ENCODE measurements at places on chromosomes 12 and 14. TPM values are rescaled to one million over a fixed set of nuclear protein-coding genes. Genes with fewer than 3 reads are reported as not detected.

The SSTR1 gene
- total RNA-seq = not detected

The CFAP251 gene
- total RNA-seq = 0.80 TPM

The ARHGAP9 gene
- 195 TPM for total RNA-seq

The MON2 gene
- 40.3 TPM for total RNA-seq

- no peak for DNase-seq
These were observed 10.7 kb downstream of the BICD1 start for GRCh38 chr12:32117316-32117715.

GRCh38 chr12:120078868-120079267, 37.7 kb downstream of the RAB35 start:
- no peak for DNase-seq

GRCh38 chr14:93089521-93090269, 26.0 kb downstream of the ITPK1 start:
- no peak for DNase-seq

DNA sequence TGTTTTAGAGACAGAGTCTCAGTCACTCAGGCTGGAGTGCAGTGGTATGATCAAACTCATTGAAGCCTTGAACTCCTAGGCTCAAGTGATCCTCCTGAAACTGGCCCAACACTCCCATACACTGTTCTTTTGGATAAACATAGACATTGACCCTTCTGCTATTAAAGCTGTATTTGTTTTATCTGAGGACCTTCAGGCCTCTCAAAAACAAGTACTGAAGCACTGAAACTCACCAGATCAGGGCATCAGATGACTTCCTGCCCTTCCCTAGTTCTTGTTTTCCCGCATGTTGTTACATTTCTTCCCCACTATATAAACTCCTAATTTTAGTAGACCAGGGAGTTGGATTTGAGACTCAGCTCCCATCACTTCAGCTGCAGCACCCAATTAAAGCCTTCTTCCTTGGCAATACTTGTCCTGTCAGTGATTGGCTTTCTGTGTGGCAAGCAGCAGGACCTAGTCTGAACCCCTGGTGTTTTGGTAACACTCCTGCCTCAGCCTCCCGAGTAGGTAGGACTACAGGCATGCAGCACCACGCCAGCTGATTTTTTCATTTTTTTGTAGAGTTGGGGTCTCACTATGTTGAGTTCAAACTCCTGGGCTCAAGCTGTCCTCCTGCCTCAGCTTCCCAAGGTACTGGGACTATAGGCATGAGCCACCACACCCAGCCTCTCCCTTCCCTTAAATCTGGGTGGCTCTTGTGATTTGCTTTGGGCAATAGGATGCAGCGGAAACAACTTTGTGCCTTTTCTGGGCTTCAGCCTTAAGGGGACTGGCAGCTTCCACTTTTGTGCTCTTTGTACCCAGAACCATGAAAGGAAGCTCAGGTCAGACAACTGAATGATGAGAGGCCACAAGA, 12.5 kb upstream of the IFT81 start:
- DNase-seq = no peak

DNA sequence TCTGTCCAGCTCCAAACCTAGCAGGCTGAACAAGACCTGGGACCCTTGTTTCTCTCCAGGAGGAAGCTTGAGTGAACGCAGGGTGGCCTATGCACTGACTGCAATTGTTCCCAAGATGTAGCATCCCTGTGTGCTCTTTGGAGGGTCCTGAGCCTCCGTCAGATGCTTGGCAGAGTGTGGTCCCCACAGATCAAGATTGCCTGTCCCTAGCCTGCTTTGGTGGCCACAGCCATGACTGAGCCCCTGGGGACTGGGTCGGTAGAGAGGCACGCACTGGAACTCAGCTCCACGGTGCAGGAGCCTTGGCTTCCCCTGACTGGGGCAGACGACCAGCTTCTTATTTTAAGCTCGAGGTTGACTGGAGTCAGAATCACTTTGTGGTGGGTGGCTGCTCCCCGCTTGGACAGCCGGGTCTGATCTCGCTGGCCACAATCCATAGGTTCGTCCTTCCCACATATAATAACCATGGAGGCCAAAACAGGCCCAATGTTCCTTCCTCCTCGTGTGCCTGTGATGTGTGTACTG, 97.8 kb downstream of the LGMN start:
- no peak for DNase-seq

DNA sequence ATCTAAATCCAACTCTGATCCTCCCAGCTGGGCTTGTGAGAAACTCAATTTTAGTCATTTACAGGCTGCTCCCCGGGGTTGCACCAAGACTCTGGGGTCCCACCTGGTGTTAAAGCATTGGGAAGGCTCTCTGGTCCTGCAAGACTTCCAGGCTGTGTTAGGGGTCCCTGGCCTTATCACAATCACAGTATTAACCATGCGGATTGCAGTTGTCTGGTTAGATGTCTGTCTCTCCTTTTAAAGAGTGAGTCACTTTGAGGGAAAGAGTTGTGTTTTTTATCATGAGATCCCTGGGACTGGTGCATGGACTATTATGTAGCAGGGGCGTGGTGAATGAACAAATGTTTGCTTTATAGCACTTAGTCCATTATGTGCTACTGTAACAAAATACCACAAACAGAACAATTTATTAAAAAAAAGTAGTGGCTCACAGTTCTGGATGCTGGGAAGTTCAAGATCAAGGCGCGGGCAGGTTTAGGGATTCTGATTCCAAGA, 531.4 kb downstream of the FUT8 start:
- no peak for DNase-seq

- no peak for DNase-seq
These were observed 707 bp downstream of the DHRS1 start for GRCh38 chr14:24298892-24299254.
